Astrocyte of the cerebellum (primary cell): ENCODE measurements at places on chromosomes 7 and 10.

DNA sequence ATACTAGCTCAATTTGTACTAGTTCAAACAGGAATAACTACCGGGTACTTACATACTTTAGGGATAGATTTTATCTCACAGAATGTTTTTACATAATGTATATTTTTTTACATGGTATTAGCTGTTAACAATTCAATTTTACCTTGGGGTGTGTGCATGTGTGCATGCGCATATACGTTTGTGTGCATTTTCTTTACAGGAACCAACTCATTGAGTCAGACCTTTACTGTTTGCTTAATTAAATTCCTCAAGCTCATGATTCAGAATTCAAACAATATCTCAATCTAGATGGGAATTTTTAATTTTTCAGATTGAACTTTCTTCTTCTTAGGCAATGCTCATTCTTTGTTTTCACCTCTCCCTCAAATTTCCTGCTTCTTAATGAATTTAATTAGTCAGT, 24.7 kb upstream of the WASL start:
- no peak for DNase-seq

- no peak for DNase-seq
Observed at GRCh38 chr7:98518159-98518947, 98.7 kb upstream of the NPTX2 start.

GRCh38 chr10:43227911-43228782, 38.7 kb downstream of the RASGEF1A start:
- DNase-seq = no peak

DNA sequence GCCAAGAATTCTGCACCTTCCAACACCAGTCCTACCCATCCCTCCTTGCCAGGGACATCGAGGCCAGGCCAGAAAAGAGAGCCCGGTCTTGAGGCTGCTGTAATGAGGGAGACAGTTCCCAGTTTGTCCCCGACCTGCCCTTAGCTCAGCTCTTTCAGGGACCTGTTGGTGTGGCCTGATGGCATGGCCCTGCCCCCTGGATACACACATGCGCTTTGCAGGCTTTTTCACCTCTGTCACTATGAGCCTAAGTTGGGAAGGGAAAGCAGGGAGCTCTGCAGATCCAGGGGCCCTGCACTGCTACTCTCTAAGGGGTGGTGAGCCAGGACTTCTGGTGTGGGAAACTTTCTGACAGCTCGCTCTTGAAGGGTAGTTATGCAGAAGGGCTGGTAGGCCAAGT, 2.1 kb downstream of the SCD start:
- DNase-seq = no peak

DNA sequence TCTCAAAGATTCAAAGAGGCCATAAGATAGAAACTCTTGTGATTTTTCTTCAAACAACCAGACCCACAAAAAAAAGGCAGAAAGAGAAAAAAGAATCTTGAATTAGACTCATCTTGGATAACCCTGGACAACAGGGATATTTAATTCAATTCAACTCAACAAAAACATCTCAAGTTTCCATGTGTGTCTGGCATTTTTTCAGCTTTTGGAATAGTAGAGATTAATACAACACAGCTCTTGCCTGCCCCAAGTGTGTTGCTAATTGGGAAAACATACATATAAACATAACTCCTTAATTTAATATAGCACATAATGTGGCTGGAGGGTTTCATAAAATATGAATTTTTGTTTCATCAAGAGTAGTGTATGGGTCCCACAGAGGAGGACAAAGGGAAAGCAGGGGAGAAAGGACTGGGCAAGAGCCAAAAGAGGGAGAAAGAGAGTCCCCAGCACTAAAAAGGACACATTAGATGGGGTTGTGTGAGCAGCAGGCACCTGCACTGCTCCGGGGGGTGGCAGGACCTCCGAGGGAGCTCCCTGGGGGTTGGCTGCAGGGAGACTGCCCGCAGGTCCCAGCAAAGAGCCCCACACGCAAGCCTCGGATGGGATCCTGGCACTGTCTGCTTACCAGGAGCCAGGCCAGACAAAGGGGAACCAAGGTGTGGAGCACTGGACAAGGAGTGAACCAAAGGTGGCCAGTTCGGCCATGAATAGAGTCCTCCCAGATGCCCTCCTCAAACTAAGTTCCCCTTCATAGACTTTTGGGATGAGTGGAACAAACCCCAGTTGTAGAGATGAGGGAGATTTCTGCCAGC, 65.6 kb upstream of the TMEM72 start:
- no peak for DNase-seq

GRCh38 chr7:156602283-156602682, 38.3 kb upstream of the RNF32 start:
- no peak for DNase-seq
